ENCODE measurements at places on chromosomes 3 and 15.

DNA sequence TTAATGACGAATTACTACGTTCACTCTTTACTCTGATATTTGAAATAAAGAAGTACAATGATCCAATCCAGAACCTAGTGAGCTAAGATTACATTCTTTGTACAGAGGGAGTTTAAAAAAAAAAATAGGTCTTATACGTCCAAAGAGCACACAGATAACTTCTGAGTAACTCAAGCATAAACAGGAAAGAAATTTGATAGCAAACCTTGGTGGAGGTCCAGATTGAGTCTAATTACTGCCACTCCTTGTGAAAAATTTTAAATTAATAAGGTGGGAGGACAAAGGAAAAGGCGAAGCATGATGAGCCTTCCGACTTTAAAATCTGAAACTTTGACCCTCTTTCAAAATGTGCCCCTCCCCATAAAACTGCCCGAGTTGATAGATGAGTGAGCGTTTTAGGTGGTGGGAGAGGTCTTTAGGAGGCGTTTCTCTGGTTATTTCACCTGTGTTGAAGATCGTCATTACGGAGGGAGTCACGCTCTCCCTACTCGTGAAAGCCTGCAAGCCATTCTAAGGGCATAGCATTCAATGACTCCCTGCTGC lies 127.0 kb upstream of the ROBO2 start:
- DNase-seq: no peak

GRCh38 chr3:28019740-28020139 lies 221.7 kb upstream of the CMC1 start:
- no peak for DNase-seq

GRCh38 chr3:111392894-111393398 lies 149.1 kb upstream of the CD96 start:
- peak; percentile 1 for DNase-seq

GRCh38 chr3:64082961-64083541 lies 59.8 kb upstream of the PSMD6 start:
- no peak for DNase-seq

DNA sequence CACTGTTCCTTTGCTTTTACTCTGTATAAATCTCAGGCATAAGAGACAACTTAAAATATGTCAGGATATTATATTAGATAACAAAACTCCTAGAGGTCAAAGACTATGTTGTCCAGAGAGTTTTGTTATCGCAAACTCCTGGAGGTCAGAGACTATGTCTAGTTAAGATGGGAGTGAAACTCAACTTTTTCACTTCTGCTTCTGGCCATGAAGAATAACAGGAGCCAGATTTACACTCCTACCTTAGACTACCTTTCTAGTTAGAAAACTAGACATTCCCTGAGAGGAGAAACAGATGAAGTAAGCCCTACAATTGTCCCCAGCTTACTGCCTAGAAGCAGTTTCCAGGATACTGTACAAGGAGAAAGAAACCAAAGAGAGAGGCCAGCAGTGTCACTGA lies 255.4 kb upstream of the UBE2E1 start:
- DNase-seq: no peak

GRCh38 chr15:85788771-85789495 lies 5.8 kb downstream of the KLHL25 start:
- DNase-seq: no peak

DNA sequence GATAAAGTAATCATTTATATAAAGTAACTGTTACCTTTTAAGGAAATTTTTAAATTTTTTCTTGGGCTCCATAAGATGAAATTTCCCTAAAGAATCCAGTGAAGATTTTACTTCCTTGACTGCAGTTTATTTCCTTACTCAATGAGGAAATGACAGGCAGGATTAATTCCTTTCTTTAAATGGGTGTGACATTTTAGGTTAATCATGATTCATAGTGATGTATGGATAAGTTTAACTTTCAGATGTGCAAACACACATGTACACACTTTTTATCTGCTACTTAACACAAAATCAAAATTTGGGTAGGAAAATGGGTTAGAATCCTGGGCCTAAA lies 11.2 kb upstream of the LEO1 start:
- no peak for DNase-seq

- DNase-seq: no peak
These were observed 1.2 kb downstream of the CPA3 start for GRCh38 chr3:148866261-148866660.

GRCh38 chr15:61083788-61084134 lies 145.3 kb downstream of the RORA start:
- no peak for DNase-seq

DNA sequence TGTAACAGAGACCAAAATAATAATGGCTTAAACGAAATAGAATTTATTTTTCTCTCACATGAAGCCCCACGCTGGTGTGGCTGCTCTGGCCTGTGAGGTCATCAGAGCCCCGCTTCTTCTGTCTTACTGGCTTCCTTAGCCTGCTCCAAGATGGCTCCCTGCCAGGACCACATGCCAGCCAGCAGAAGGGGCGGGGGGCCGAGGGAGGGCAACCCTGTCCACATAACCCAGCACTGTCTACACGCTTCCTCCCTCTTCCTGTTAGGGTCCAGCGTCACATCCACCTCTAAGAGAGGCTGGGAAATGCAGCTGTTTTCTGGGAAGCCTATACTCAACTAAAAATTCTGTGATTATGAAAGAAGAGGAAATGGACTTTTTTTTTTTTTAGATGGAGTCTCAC lies 107.9 kb upstream of the DLG1 start:
- DNase-seq: no peak

DNA sequence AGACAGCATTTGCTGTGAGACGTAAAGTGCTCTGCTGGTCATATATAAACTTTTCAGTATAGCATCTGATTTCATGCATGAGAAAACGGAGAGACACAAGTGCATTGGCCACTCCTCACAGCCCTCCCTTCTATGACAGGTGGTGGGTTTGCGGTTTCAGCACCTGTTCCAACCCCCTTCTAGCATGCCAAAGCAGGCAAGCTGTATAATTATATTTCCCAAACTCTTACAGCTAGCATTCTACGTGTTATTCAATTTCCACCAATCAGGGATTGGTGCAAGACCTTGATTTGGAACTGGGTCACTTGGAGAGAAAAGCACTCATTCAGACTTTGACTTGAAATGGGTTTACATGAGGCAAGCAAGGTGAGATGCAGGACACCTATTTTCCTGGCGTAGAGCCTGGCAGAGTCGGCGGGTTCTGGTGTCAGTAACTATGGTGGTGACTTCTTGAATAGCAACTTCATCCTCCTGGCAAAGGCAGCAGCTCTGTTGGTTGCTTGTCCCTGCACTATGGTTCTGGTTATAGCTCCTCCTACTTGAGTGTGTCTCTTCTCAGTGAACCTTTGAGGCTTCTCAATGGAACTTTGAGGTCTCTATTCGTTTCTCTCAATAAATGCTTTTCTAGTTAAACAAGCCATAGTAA lies 356.5 kb downstream of the TBL1XR1 start:
- DNase-seq: no peak

DNA sequence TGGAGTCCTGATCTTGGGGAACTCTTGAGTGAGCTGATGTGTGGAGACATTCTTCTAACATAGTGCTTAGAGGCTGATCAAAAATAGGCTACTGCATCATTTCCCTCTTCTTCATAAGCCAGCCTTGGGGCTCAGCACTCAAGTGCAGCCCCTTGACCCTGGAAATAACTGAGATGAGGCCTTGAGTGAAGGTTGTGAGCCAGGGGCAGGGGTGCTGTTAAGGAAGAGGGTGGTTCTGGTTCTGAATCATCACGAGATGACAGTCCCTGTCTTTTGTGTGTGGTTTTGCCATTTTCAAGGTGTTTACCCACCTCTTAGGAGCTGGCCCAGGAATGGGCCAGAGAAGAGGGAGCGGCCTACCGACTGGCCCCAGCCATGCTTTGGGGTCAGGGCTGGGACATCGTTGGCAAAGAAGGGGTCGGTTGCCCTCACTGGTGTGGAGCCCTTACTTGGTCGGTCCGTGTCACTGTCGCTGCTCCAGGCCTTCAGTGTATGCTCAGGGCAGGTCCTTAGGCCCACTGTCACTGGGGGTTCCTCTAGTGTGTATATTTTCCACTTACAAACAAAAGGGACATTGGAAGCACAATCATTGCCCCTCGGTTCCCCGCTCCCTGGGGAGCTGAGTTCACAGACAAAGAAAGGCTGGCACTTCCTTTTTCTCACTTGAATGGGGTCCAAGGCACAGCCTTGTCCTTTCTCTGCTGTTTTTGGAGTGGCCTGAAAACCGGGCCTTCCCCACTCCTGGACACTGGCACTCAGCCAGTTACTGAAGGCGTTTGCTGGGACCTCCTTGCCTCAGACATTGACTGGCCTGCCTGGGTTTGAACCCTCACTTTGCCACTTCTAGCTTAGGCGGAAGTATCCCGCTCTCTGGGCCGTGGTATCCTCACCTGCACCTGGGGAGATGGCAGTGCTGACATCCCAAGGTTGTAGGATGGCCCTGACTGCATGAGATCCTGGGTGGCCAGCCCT lies 46.6 kb downstream of the SLC6A6 start:
- no peak for DNase-seq

DNA sequence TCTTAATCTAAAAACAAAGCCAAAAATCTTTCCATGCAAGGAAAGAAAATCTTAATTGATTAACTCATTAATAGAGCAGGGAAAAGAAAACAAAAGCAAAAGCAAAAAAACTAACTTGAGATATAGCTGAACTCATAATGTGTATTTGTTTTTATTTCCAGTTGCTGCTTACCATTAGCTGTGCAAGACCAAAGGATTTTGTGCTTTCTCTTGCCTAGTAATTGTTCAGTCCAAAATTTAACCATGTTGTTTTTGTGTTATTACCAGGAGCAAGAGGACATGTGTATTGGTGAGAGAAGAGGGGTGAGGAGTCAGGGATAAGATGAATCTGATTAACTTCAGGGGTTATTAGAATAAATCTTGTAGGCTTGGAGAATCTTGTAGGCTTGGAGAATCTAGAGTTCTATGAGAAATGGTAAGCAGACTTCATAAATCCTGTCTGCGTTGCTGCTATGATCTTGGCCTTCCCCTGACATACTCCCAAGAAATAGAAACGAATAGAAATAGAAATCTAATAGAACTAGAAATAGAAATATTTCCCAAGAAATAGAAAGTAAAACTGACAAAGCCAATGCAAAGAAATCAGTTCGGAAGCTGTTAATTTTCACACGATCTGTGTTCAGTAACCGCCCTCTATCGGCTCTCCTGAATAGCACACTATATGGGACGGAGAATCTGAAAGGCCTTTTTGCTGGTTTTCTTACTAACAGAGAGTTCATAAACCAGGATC lies 72.6 kb upstream of the TNFSF10 start:
- no peak for DNase-seq

DNA sequence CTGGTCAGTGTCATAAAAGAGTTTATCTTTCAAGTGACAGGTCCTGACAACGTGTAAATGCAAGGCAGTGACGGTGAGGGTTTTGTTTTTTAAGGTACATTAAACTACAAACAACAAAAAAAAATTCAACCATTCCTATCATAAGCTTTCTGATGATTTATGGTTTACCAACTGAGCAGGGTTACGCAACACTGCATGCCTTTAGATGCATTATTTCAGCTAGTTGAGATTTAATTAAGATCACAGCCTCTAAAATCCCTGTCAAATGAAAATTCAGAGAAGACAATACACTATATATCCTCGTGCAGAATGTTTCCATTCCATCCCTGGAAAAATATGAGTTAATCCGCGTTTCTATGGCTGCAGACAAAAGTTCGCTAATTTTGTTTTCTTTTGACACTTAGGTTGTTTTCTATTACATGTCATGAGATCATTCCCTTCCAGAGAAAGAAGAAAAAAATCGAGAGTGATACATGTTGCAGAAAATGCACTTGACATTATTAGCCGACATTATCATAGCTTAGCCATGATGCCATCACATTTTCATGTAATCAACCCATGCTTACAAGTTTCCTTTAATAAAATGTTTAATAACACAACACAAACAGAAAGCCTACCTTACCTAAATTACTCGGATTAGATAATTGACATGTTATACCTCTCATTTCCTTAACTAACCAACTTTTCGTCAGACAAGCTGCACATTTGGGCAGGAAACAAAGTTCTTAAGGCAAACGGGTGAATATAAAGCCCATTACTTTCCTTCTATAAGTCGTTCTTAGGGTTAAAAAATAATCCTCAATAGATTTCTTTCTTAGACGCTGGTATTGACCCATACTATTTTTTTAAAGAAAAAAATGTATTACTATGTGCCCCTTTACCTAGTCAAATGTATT lies 521.2 kb downstream of the FOXP1 start:
- DNase-seq: no peak

- no peak for DNase-seq
These were observed 291.6 kb upstream of the GADL1 start for GRCh38 chr3:31186041-31186440.

- no peak for DNase-seq
These were observed 12.1 kb upstream of the CLPX start for GRCh38 chr15:65197337-65197645.

- DNase-seq: no peak
These were observed 43.1 kb downstream of the LRRN1 start for GRCh38 chr3:3842356-3842755.

GRCh38 chr3:129005526-129006303 lies 4.6 kb downstream of the EFCC1 start:
- DNase-seq: no peak

GRCh38 chr3:71372911-71373637 lies 210.5 kb downstream of the FOXP1 start:
- DNase-seq: no peak

DNA sequence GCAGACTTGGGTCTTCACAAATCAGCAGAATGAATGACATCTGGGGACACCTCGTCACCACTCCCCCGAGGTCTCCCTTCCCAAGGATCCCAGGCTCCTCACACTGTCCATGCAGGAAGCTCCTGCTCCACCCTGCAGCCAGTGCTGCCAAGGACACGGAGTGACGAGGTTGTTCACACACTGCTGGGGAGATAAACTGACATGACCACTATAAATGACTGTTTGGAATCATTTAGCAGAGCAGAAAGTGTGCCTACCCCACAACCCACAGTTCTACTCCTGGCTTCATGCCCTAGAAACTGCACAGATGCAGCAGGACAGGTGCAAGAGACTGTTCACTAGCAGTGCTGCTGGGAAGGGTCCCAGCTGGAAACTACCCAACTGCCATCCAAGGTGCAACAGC lies 19.7 kb upstream of the PRSS50 start:
- DNase-seq: no peak

- DNase-seq: no peak
These were observed 49.1 kb downstream of the ZDHHC3 start for GRCh38 chr3:44926921-44927320.

DNA sequence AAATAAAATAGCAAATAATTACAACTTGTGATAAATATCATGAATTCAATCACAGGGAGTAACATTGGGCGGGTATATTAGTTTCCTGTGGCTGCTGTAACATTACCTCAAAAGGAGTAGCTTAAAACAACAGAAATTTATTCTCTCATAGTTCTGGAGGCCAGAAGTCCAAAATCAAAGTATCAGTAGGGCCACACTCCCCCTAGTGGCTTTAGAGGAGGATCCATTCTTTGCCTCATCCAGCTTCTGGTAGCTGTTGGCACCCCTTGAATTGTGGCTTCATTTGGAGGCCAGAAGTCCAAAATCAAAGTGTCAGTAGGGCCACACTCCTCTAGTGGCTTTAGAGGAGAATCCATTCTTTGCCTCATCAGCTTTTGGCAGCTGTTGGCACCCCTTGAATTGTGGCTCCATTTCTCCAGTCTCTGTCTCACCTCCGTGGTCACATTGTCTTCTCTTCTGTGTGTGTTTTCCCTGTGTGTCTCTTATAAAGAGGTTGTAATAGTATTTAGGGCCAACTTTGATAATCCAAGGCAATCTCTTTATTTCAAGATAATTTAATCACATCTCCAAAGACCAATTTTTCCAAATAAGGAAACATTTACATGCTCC lies 3.1 kb upstream of the CFAP20DC start:
- no peak for DNase-seq

- no peak for DNase-seq
These were observed 68.6 kb downstream of the ST6GAL1 start for GRCh38 chr3:186998937-186999368.

Data from stimulated activated CD8-positive, alpha-beta memory T cell treated with anti-CD3 and anti-CD28 coated beads, Interleukin-4, amount 100 ng/mL, for 4 hours (primary cell).